IMR-90 (cell line): ENCODE measurements at places on chromosomes 5 and 9. TPM values are rescaled to one million over a fixed set of nuclear protein-coding genes. Genes with fewer than 3 reads are reported as not detected.

Gene NOXA1
- polyA plus RNA-seq, result 0.16 and 0.17 TPM in 2 replicates

Gene INSL6
- not detected in 2 replicates for polyA plus RNA-seq

DNA sequence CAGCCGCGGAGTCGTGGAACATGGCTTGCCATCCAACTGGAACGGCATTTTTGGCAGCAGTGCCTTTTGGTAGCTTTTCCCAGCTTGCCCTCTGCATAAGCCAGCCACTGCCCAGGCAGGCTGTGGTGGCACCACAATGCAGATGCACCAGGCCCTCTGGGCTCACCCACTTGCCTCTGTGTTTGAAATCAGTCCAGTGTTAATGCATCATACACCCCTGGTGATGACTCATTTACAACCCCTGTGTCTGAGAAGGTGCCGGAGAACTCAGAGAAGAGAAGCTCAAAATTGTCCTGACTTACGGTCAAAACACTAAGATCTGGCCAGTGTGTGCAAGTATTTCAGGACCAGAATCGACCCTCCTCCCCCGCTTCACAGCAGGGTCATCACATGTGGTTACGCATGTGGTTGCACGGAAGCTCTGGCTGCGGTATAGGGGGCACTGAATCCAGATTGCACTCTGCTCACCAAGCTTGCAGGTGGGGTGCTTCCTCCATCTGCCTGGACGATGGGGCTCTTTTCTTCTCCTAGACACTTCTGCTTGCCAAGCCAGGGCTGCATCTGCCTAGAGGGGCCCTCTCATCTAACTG is 66.5 kb upstream of the SMIM15 start:
- DNase-seq, result peak; percentile 52

DNA sequence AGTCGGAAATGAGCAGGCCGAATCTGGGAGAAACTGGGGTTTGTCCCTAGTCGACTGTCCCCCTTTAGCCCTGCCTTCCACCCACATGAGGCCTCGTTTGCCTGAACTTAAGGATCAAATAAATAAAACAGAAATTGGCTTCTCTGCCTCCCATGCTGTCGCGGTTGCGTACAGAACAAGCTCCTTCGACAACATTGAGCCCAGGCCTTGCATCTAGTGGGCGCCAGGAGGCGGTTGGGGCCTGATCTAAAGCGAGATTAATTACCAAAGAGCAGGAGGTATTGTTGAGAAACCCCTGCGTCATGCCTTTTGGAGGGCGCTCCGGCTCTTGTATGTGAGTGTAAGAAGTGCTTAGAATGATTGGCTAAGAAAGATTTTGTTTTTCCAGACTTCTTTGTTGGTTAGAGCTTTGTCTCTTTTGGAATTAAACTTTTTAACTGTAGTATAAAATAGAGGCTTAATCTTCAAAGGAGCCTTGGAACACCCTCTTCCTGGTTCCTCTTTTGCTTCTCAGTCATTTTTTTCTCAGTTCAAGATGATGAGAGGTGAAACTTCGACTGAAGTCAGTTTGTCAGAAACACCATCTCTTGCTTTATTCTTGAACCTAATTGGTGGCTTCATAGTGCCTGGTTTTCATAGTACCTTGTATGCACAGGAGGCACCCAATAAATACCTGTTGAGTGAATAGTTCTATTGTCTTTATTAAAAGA is 828 bp downstream of the ATP6V0E1 start:
- DNase-seq, result peak; percentile 92

GRCh38 chr9:133727277-133727875 is 10.8 kb downstream of the SARDH start:
- no peak for DNase-seq

- no peak for DNase-seq
Measured at GRCh38 chr9:89812556-89813181, 207.9 kb downstream of the GADD45G start.

DNA sequence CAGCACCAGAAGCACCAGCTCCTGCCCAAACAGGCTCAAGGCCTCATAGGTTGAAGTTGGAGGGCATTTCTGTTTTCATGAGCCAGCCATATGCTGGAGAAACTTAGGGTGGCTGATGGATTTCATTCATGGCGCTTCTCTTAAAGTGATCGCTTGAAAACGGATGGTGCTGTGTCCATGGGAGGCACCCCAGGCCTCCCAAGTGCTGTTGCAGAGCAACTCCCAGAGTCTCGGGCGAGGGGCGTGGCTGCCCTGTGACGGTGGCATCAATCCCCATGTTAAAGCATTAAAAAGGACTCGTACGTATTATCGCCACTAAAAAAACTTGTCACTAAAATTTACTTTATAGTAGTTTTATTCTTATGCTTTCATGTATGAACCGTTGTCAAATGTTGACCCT is 128.3 kb downstream of the MRPL36 start:
- DNase-seq, result no peak

DNA sequence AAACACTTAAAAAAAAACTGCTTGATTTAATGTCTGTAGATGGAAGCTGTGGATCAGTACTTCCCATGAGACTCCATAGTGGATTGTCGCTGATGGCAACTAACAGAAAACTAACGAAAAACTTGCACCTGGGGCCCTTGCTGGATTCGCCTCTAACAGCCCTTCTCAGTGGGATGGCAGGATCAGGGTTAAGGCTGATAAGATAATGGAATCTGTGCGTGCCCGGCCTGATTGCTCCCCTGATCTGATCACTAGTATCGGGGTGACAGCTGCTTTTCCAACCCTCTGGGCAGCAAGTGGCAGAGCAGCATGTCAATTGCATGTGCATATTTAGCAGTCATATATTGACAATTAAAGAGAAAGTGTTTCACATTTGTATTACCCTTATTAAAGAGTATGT is 185.8 kb upstream of the ELAVL2 start:
- no peak for DNase-seq

DNA sequence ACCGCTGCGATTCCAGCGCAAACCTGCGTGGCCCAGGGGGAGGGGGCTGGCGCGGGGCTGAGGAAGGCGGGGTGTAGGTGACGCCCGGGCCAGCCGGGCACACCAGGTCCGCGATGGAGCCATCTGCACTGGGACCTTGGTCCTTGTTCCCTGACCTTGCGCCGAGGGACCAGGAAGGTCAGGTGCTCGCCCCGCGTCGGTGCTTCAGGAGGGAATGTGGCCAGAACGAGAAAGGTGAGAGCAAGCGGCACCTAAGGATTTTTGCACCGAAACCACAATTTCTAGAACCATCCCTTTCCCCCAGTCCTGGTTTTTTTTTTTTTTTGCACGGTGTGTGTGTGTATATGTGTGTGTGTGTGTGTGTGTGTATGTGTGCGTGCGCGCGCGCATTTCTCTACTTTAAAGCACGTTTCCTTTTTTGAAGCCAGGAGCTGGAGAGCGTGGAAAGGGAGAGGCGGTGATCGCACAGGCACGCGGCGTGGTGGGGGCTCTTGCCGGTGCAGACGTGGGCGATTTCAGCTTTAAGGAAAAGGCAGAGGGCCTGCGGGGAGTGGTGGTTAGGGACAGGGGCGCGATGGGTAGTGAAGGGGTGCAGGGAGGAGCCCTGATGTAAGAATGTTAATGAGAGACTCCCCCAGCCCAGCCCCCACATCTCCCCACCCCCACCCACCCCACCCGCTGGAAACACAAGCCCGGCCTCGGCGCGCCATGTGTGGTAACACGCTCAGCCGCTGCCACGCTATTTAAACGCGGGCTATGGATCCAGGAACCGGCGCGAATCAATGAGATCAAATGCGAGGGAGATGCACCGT is at the start of gene NPR3:
TSS of gene NPR3 (plus strand) at position 772 of the 812 bp plus-strand sequence. CDS start 456 bp downstream, outside the sequence.
- DNase-seq, result peak; percentile 66

Gene UBE2QL1
- not detected in 2 replicates for polyA plus RNA-seq

Gene ZER1
- polyA plus RNA-seq, result 34.9 and 45.1 TPM in 2 replicates

Gene CNTLN
- 2.9 and 3.8 TPM in 2 replicates for polyA plus RNA-seq

DNA sequence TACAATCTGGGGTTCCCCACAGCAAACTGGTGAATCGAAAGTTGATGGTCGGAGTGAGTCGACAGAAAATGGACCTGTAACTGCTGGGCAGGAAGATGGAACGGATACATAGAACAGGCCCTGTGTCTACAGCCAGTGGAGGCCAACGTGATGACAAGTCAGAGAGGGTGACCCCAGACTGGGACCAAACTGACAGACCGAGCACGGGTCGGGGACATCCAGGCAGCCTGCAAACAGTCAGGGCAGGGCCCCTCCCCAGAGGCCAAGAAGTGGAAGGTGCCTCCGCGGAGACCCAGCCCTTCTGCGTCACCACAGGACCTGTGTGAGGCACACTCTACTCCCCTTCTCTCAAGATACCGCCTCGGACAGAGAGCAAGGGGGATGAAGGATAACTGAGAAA is 25.1 kb upstream of the FANCC start:
- DNase-seq, result no peak

Gene ADRA1B
- polyA plus RNA-seq, result 1.5 and 1.6 TPM in 2 replicates

- DNase-seq, result no peak
Measured at GRCh38 chr5:2134543-2135292, 252.0 kb upstream of the IRX4 start.

DNA sequence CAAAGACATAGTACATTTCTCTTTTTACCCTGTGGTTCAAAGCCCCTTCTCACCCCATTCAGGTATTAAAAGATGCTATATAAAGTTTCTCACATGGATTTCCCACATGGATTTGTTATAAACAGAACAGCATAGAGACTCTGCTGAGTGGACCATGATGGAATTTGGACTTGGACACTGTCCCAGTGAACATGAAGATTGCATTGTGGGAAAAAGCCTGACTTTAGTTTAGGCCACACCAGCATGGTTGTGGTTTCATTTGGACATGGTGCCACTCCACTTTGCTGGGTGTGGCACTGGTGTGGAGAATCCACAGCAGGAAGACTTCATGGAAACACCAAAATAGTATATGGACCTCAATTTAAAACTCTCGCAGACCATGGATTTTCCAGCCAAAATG is 124.6 kb downstream of the ARHGAP26 start:
- peak; percentile 80 for DNase-seq

Gene PCDHGA8
- 0.87 and 0.89 TPM in 2 replicates for polyA plus RNA-seq

- no peak for DNase-seq
Measured at GRCh38 chr9:4349816-4350418, 50.0 kb upstream of the GLIS3 start.

Gene NR2F1
- 160 and 175 TPM in 2 replicates for polyA plus RNA-seq

Gene ALDH1A1
- polyA plus RNA-seq, result not detected in 2 replicates

Gene SLC36A3
- polyA plus RNA-seq, result not detected in 2 replicates

GRCh38 chr5:169763376-169764017 is 126.4 kb downstream of the DOCK2 start:
- DNase-seq, result peak; percentile 36

- no peak for DNase-seq
Measured at GRCh38 chr5:154118385-154118784, 72.1 kb upstream of the GALNT10 start.

- DNase-seq, result no peak
Measured at GRCh38 chr9:31336386-31336785, 1048.1 kb upstream of the ACO1 start.

DNA sequence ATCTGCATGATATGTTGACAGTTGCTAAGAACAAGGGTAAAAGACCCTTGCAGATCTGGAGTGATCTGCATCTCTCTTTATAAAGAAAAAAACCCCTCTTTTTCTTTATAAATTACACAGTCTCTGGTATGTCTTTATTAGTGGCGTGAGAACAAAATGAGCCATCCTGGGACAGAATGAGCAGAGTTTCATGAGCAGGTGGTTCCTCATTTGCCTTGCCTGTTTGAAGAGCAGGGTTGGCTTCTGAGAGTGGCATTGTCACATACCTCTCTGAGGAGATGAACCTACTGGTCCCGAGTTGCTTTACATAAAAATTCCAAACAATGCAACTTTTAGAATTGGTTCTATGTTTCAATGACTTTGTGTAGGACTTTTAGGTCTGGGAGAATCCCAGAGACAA is 94.3 kb downstream of the INSYN2B start:
- no peak for DNase-seq

GRCh38 chr5:76674330-76675066 is 41.4 kb upstream of the F2R start:
- no peak for DNase-seq

DNA sequence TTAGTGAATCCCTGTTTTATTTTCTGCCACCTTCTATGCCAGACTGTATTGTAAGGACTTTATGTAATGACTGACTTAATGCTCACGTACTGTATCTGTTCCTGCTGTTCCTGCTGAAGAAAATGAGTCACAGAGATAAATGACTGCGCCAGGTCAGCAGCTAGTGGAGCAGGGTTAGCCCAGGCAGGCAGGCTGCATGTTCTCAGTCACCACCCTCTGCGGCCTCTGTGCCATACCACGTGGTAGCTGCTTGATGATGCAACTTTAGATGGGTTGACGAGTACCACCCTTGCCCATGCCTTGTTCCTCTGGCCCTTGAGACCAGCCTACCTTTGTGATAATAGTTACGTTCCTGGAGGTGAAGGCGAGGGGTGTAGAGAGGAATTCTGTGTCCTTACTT is 161.9 kb downstream of the TRIO start:
- peak; percentile 94 for DNase-seq

- peak; percentile 57 for DNase-seq
Measured at GRCh38 chr9:126788634-126789349, 16.0 kb upstream of the ZBTB43 start.

Gene SPAG8
- 0.62 and 0.84 TPM in 2 replicates for polyA plus RNA-seq

Gene CTNND2
- not detected in 2 replicates for polyA plus RNA-seq

Gene NIM1K
- polyA plus RNA-seq, result 0.42 and 0.68 TPM in 2 replicates

Gene PCDHGC4
- polyA plus RNA-seq, result 0.60 and 0.65 TPM in 2 replicates

Gene C9orf50
- 0.09 and 0.20 TPM in 2 replicates for polyA plus RNA-seq

Gene SLC34A3
- polyA plus RNA-seq, result not detected in 2 replicates

DNA sequence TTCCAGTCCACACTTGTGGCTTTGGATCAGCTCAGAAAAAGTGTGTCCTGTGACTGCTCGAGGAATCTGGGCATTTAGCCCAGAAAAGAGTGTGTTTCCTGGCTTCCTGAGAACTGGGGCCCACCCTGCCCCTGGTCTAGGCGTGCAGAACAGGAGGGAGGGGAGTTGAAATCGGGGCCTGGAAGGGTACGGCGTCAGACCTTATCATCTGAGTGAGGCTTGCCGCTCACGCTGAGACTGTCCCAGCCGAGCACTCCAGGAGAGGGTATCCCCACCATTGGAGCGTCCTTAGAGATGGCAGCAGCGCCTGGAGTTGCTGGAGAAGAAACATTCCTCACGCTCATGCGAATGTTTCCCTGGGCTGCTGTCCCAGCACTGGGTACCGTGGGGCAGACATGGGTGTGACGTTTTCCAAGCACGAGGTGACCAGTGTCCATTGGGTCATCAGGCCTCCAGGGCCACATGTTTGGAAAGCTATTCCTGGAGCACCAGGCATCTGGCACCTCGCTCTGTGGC is 22.5 kb downstream of the NEK6 start:
- DNase-seq, result peak; percentile 91

Gene SLC27A6
- 0.02 TPM in 1 of 2 replicates, not detected in the other for polyA plus RNA-seq

Gene MTREX
- polyA plus RNA-seq, result 19.8 and 22.1 TPM in 2 replicates

DNA sequence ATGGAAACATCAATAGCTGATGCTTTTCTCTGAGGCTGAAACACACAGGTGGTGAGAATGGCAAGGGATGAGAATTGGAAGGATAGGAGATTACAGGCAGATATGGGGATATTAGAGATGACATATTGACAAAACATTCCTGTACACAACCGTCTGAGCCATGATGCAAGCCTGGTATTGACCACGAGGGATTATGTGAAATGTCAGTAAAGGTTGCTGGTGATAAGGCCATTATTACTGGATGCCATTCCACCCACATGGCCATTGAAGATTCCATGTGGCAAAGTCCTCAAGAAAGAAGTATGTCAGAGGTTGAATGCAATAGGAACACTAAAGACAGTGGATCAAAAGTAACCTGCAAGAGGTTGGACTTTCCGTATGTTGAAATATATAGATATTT is 15.7 kb downstream of the GRAMD2B start:
- DNase-seq, result peak; percentile 23
